ENCODE measurements at places on chromosomes 2 and 18.

DNA sequence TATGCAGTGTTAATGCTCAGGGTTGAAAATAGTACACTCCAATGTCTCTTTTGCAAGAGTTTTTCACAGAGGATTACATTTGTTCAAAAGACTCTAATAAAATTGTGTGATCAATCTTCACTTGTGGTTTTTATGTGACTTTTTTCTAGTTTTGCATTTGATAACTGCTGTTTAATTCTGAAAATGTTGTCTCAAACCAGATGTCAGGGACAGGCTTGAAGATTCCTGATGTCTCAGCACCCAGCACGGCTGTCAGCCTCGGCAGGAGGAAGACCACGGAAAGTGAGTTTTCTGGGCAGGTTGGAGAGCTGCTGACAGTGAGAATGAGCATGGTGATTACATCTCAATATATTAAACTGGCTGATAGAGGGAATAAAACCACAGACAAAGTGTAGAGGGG is 9.1 kb downstream of the SOX11 start:
- DNase-seq, result no peak

GRCh38 chr2:178380763-178381162 is 70.2 kb downstream of the PRKRA start:
- DNase-seq, result no peak

DNA sequence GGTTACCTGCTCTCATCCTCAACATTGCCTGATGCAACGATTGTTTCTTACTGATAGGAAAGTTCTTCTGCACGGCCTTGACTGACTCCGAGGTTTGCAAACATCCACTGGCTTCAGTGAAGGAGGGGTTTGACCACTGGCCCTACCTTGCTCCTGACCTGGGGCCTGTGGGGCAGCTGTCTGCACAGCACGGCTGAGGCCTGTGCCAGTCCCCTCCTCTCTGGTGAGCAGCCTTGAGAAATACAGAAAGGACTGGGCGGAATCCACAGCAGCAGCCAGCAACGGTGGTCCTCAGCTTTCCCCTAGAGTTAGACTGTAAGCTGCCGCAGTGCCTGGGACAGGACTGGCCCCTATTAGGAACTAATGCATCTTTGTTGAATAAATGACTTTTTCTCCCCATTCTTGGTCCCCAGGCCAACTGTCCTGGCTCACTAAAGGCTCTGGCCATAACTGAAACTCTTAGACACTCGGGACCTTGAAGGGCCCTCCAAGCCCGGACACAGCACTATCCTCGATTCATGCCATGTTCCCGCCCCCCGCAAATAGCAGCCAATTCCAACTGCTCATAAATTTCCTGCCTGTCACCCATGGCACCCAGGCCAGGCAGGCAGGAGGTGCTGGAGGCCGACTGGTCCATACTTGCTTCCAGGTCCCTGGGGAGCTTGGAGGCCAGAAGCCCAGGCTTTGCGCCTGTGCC is 26.7 kb downstream of the ATOH8 start:
- DNase-seq, result no peak

DNA sequence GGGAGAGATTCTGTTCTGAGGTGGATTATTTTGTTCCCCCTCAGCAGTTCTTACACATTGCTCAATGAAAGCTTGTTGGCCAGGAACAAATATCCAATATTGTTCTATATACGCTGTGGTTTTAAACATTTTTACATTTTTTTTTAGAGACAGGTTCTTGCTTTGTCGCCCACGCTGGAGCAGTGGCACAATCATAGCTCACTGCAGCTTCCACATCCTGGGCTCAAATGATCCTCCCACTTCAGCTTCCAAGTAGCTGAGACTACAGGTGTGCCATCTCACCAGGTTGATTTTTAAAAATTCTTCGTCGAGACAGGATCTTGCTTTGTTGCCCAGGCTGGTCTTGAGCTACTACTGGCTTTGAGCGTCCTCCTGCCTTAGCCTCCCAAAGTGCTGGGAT is 58.9 kb upstream of the KIF5C start:
- no peak for DNase-seq

GRCh38 chr18:7332452-7332851 is 101.6 kb downstream of the LRRC30 start:
- no peak for DNase-seq

DNA sequence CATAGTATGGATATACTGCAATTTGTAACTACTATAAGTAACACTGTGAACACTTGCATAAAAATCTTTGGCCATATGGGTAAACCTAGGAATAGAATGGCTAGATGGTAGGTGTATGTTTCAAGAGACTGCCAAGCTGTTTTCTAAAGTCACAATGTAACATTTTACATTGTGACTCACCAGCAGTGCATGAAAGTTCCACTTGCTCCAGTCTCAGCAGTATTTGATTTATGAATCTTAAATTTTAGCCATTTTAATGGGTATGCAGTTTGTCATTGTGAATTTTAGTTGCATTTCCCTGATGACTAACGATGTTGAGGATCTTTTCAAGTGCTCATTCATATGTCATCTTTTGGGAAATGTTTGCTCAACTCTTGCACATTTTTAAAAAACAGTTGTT is 86.1 kb downstream of the FARSB start:
- no peak for DNase-seq

- no peak for DNase-seq
These were observed 168.6 kb downstream of the PRKCE start for GRCh38 chr2:45820048-45820447.

GRCh38 chr2:6637330-6637729 is 228.4 kb downstream of the CMPK2 start:
- DNase-seq, result no peak

GRCh38 chr2:159898441-159898840 is 100.4 kb upstream of the CD302 start:
- no peak for DNase-seq

DNA sequence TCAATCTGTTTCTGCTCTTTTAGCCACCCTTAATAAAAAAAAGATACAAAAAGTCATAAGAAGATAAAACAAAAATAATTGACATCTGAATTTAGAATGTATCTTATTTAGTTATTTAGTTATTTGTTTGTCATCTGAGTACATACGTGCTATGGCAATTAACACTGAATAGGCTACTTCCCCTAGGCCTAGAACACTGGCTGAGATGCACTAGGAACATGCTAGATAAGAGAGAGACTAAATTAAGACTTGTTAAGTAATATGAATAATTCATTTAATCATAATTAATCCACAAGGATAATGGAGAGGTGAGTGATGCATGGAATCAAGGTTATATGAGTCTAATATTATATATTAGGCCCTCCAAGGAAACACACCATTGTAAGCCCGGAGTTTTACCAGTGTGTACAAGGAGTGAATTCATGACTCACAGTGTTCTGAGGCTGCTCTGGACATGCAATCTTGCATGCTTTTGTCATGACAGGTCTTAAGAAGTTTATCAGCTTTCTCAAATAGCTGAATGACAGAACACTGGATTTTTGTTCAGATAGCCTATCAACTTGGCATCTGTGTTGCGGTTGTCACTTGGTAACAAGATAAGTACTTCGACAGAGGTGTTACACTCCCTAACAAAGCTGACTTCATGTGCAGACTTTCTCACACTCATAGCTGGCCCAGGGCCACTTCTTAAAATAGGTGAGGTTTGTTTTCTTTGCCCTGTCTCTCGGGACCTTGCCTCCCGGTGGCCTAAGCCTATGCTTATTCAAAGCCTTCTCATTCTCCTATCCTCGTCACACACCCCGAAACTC is 5.0 kb upstream of the SERPINB2 start:
- no peak for DNase-seq

- DNase-seq, result no peak
These were observed 31.3 kb downstream of the MAL start for GRCh38 chr2:95056461-95057459.

- DNase-seq, result no peak
These were observed 22.0 kb downstream of the FAM98A start for GRCh38 chr2:33577084-33577483.

Data from activated T-helper 1 cell treated with anti-CD3 and anti-CD28 coated beads, Interleukin-2, amount 50 U/mL, for 16 hours (primary cell).